Activated T-cell treated with anti-CD3 and anti-CD28 coated beads, Interleukin-2, amount 50 U/mL, for 72 hours (primary cell): ENCODE measurements at places on chromosomes 12 and 14.

DNA sequence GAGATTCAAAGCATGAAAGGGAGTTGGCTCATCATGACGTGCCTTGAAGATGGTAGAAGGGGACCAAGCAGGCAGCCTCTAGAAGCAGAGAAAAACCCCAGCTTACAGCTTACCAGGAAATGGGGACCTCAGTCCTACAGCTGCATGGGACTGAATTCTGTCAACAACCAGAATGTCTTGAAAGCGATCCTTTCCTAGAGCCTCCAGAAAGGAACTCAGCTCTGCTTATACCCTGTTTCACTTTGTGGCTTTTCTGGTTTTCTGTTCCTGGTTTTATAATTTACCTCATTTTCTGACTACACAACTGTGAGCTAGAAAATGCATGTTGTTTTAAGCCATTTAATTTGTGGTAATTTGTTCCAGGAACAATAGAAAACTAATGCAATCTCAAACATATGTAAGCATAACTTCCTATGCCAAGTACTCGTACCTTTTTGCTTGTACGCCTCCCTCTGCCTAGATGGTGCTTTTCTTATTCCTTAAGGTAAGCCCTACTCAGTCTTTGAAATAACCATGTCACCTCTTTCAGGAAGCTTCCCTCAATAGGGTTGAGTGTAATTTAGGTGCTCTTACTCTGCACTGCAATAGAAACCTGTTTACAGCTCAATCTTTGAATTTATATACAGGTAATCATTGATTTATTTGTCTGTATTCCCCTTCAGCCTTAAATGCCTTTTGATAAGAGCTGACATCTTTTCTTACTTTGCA, 348.8 kb downstream of the TMEM117 start:
- no peak for DNase-seq

DNA sequence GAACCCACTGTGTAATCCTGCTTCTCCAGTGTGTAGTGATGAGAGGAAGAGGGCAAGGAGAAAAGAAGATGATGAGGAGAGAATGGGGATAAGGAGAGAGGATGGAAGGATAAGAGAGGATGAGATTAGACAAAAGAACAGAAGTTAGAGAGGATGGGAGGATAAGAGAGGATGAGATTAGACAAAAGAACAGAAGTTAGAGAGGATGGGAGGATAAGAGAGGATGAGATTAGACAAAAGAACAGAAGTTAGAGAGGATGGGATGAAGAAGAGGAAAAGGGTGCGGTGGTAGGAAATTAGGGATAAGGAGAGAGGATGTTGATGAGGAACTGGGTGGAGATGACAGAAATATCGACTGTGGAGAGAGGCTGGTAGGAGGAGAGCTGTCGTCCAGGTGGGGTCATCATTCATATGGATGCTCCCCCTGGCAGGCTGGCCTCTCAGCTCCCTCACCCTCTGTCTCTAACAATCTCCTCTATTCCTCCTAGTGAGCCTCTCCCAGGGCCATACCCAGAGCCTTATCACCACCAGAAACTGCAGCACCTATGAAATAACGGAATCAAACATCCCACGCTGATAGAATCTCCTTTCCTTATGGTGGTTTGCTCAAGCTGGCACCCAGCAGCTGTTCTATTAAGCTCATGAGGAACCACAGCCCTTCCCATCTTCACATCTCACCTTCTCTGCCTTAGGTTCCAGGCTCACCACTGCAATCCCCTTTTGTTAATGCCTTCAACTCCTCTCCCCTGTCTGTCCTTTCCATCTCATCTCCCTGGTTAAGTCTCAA, 6.0 kb upstream of the CIROP start:
- DNase-seq = no peak

DNA sequence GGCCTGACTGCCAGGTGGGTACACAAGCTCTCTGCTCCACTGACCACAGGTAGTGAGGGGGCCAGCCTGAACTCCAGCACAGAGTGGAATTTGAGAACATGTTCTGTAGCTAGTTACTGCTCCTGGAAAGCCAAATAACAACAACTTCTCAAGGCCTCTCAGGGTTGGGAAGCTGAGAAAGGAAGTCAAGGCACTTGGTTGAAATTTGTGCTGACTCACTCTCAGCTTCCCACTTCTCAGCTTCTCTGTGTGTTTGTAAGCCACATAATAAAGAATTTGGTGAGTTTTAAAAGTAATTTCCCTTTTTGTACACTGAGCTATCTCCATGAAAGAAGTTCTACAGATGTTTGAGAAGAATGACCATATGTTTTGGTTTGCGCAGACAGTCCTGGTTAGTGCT, 234.9 kb downstream of the KTN1 start:
- no peak for DNase-seq

DNA sequence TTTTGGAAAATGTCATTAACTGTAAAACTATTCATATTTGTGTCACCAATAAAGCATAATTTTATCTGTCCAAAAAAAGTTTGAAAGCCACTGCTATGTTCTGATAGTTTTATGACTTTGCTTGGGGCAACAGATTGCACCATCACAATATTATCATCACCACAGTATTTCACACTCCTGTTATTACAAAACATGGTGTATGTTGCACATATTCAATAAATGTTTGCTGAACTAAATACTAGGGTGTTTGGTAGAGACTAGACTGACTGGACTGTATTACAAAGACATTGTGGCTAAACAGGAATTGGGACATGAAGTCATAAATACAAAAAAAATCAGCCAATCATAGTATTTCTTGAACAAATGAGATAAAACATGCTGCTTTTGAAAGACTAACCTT, 55.1 kb downstream of the PAWR start:
- no peak for DNase-seq
